ENCODE measurements at places on chromosomes 2 and 18.

GRCh38 chr2:86283411-86284030, 53.9 kb downstream of the REEP1 start:
- DNase-seq = no peak

DNA sequence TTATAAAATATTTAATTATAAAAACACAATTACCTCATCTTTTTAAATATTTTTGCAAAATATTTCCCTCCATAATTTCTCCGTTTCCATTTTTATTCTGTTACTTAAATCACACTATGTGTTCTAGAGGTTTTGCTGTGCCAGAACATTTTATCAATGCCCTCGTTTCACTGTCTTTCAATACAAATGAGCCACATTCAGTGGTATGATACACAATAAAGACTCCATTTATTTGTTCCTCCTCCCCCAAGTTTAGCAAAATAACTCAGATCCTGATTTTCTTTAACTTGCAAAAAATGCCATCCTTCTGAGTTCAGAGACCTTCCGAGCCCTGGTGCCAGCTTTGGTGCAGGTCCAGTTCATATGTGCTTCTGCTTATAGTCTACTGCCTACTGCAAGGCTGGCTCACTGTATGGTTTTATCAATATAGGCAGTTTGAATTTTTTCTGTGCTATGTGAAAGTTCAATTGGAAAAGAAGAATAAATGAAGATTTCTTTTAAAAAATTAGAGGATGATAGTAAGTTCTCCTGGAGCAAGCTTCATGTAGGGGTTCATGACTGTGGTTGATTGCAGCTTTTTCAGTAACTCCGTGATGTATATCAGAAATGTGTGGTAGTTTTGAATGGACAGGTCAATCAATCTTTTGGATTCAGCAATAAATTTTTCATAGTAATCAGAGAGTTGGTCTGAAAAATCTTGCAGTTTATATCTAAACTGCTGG, 42.5 kb downstream of the APOB start:
- no peak for DNase-seq

GRCh38 chr2:39227628-39228412, 15.9 kb downstream of the CDKL4 start:
- peak; percentile 86 for DNase-seq

DNA sequence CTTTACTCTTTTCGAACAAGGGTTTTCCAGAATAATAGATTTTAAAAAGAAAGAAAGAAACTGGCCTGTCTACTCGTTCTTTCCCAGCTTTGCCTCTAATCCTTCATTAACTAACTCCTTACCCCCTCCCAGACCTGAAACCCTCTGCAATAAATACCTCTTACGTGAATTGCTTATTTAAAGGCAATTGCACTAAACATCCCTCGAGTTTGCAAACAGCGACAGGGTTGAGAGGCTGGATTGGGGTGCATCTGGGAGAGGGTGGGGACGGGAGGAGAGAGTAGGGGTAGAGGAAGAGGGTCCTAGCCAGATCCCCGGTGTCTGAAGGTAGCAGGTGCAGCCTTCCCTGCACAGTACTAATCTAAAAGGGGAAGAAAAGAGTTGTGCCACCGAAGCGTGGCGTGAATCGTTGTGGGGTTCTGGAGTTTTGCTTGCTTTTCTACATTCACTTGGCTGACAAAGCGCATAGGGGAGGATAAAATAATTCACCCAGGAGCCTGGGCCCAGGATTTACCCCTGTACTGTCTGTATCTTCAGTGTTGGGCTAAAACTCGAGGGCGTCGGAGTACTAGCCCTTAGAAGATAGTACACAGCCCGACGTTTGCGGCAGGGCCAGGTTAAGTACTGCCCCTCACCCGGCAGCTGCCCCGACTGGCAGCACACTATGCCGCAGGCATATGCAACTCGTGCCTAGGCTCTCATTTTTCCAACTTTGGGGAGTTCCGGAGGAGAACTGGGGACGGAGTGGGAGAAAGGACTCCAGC, 1.9 kb upstream of the NEUROD1 start:
- DNase-seq = no peak

DNA sequence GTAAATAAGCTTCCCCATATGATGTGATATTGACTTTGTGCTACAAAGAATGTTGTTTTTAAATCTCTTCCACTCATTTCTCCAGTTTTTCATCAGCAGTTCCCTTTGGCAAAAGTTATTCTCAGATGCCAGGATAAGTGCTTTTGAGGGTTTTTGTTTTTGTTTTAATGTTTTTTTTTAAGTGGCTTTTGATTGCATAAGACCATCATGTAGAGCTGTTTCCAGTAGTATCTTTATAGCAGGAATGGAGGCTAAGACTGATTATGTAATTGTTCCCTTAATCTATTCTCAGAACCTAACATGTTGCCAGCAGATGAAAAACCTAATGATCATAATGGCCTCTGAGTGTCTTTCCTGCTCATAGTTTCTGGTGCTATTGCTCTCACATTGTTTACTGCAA, 77.9 kb downstream of the CABLES1 start:
- no peak for DNase-seq

DNA sequence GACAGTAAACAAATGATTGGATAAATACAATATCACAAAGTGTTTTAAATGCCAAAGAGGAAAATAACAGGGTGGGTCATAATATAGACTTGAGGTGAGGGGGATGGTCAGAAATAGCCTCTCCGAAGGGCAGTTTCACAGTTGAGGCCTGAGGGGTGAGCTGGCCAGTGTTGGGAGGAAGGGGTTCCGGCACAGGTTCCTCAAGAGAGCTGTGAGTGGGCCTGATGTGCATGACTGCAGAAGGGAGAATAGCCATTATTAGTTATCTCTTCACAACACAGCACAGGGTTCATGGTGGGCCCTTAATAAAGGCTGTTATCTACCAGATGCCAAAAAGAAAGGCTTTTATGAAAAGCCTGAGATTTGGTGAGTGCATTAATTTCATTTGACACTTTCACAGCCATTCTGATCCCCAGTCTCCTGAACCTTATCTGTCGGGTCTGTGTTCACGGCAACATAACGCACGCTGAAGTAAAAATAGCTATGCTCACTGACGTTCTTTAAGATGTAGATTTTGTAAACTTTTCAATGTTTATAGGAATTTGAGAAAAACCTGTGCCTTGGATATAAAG, 39.6 kb downstream of the POLR1A start:
- DNase-seq = no peak

DNA sequence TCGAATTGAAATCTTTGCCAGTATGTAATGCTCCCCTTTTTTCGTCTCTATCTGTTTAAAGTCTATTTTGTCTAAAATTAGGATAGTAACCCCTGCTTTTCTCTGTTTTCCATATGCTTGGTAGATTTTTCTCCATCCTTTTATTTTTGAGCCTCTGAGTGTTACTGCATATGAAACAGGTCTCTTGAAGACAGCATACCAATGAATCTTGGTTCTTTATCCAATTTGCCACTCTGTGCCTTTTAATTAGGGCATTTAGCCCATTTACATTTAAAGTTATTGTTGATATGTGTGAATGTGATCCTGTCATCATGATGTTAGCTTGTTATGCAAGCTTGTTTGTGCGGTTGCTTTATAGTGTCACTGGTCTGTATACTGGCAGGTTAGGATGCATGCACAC, 490.8 kb upstream of the VWC2L start:
- DNase-seq = no peak

DNA sequence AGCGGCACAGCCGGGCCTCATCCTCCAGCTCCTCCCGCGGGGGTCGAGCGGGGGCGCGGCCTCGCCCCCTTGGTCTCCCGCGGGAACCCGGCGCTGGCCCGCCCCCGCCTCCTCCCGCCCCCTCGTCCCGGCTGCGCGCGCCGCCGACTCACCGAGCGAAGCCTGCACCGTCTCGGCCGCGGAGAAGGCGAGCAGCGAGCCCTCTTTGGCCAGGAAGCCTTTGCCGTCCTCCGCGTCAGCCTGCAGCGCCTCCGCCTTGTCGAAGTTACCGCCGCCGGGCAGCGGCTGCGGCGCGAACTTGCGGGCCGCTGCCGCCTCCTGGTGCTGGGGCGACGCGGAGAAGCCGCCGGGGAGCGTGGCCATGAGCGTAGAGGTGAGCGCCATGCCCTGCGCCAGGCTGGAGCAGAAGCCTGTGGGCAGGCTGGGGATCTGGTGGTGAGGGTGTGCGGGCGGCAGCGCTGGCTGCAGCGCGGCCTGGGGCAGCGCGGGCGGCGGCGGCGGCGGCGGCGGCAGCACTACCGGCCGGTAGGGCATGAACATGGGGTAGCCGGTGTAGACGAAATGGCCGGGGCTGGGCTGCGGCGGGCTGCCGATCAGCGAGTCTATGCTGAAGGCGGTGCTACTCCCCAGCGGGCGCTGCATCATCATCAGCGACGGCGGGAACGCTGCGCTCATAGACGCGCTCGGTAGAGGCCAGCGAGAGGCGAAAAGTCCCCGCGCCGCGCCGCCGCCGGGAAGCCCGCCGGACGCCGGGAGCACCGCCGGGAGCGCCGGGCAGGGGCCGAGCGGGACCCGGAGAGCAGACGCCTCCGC, 683 bp downstream of the GBX2 start:
- DNase-seq = no peak

GRCh38 chr2:171109020-171109419, 51.7 kb downstream of the TLK1 start:
- no peak for DNase-seq

DNA sequence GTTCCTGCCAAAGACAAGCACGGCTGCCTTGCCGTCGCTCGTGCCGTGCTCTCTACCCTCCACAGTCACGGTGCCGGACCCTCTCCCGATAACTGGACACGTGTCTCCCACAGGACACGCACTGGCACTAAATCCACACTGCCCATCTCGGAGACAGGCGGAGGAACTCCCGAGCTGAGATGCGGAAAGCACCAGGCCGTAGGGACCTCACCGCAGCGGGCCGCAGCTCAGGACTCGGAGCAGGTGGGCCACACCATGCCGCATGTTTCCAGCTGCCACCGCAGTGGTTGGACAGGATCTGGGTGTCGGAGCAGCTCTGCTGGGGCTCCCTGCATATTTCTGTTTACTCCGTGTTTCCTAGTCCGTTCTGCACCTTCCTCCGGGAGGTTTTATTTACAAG, 127.2 kb downstream of the TPO start:
- DNase-seq = no peak

DNA sequence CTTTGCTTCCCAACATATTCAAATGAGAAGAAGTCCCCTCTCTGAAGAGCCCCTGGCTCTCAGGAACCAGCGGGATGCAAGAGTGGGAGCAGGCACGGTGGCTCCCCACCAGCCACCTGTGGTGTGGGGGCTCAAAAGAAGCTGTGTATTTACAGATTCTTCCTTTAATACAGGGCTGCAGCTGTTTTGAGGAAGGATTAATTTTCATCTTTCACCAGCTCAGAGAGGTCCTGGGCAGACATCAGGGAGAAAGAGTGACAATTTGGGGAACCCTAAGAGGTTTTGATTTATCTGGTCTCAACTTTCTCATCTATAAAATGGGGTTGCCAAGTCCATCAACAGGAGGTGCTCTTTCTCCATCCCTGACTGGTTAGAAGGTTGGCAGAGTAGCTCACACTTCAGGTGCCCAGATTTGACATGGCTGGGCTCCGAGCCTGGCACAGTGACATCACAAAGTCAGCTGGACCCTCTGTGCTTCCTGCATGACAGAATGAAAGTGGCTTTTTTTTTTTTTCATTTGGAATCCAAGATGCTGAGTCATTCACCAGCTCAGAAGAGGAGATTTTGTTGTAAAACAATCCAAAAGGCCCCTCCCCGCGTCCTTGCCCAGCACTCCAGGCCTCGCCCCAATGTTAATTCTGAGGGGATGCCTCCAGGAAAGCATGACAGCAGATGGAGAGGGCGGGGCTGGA, 15.5 kb upstream of the SIX2 start:
- DNase-seq = no peak

DNA sequence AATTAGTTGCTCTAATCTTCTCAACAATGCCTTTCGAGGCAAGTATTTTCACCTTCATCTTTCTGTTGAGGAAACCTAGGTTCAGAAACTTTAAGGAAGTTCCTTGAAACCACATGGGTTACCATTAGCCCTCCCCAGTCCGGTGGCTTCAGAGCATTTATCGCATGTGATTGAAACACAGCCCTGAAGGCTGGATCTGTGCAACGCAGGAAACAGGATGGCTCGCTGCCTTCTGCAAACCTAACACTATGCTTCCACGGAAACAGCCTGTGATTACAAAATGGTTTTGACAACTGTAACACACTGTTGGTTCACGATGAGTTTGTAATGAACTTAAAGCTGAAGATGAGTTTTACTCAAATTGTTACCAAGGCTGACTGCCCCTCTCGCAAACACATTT, 68.5 kb downstream of the EPB41L3 start:
- DNase-seq = no peak

GRCh38 chr2:120344976-120345581, 857 bp upstream of the INHBB start:
- peak; percentile 14 for DNase-seq

GRCh38 chr2:239507576-239508258, 106.9 kb upstream of the HDAC4 start:
- DNase-seq = no peak

- no peak for DNase-seq
Observed at GRCh38 chr2:24977631-24978030, 5.9 kb upstream of the DNAJC27 start.

GRCh38 chr18:24000613-24001490, 13.7 kb upstream of the TTC39C start:
- no peak for DNase-seq

GRCh38 chr2:226135861-226136548, 663.6 kb downstream of the IRS1 start:
- DNase-seq = no peak

DNA sequence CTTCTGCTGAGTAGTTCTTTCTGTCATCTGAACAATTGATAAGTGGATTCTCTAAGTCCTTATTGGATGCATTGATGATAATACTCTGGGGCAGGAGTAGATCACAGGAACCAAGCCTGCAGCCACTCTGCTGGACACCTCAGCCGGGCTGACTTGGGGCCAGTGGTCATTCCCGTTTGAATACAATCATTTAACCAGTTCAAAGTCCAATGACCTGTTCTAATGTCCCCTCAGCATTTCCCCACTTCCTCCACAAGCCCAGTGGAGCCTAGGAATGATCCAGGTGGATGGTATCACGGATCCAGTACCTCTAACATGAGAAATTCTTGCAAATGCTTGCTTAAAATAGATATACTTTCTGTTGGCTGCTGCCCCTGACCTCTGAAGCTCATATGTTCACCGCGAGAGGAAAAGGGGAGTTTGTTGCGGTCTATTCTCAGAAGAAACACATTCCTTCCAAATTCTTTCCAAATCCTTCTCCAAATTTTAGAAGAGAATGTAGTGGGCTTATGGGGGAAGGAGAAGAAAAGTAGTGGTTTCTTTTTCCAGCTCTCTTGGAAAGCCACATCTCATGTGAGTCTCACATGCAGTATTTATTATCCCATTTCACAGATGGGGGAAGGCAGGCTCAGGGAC, 170.9 kb downstream of the INHBB start:
- no peak for DNase-seq

- no peak for DNase-seq
Observed at GRCh38 chr18:58800582-58800981, 64.1 kb upstream of the ZNF532 start.

- DNase-seq = no peak
Observed at GRCh38 chr2:69089998-69090397, 77.0 kb downstream of the ANTXR1 start.

DNA sequence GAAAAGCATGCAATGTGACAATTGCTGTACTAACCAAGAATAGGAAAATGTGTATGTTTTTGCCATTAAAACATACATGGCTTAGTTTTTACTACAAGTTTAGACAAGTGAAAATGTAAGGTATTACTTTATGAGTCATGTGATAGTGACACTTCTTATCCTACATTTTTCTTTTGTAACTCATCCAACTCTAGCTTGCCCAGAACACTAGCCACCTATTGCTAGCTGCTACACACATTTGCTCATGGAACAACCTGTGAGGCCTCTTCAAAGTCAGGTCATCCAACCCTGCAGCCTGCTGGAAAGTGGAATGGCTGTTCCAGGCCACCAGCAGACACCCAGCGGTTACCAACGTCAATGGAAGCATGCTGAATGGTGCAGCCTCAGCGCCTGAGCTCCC, 1043.9 kb downstream of the TMEM182 start:
- DNase-seq = no peak

GRCh38 chr2:235658351-235659174, 164.7 kb downstream of the AGAP1 start:
- no peak for DNase-seq
